ENCODE measurements at places on chromosomes 4 and X.

- DNase-seq = no peak
Observed at GRCh38 chr4:5137927-5138326, 86.6 kb downstream of the STK32B start.

DNA sequence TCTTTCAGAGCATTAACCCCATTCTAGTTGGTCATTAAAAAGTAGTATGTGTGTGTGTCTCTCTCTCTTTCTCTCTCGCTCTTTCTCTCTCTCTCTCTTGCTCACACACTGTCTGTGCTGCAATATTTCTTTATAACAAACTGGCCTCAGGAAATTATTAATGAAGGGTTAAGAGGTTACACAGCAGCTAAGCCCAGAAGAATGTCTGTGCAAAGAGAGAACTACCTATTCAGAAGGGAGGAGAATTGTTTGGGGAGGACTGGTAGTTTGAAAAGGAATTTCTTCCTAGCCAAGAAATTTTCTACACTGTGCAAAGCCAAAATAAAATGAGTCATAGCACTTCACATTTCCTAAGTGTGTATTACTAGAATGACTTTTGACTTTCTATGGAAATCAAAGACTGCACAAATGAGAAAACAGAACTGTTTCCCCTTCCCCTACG, 22.2 kb downstream of the PDGFC start:
- no peak for DNase-seq

DNA sequence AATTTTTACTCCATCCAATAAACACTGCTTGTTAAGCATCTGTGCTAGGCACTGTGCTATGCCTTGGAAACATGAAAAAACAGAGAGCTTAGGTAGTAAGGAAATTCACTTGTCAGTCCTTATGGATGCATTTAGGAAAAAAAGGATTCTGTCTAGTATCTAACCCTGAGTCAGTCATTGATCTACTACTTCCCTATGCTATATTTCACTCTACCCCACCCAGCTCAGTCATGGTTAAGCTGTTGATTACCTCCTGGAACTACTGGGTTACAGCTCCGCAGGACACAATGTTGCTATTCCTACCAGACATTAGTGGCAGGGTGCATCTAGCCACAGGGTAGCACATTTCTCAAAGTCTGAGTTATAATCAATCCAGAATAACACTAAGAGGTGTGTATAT, 2.9 kb upstream of the USP53 start:
- DNase-seq = no peak

GRCh38 chr4:25786497-25787065, 76.2 kb downstream of the SEL1L3 start:
- no peak for DNase-seq

DNA sequence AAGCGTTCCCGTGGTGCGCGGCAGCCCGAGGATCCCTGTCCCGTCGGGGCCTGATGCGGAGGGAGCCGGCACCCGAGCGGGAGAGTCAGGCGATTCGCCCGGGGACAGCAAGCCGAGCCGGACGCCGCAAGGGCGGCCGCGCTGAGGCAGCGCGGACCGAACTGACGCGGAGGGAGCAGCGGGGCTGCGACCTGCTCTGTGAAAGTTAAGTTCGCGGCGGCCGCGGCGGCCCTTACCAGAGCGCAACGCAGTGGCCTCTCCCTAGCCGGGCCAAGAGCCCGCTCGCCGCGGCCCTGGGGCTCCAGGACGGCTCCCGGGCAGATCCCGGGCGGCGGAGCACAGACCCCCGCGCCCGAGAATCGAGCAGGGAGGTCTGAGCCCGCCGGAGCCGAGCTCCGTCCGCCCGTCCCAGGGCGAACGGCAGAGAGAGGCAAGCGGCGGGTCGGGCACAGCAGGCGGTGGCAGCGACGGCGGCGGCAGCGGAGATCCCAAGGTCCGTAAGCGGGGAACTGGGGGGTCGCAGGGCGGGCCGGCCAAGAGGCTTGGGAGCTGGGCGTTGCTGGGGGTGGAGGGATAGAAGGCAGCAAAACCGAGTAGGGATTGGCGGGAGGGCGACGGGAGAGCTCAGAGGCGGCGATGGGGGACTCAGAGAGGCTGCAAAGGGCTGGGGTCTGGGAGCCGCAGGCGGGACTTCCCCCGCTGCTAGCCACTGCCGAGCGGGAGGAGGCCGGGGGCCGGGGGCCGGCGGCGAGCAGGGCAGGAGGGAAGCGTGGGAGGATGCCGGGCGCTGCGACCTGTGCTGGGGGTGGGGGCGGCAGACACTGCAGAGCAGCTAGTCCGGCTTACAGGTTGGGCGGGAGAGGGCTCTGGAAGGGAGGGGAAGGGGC, 1.0 kb downstream of the GPR50 start:
- DNase-seq = no peak

GRCh38 chr4:166252487-166253402, 379.7 kb downstream of the TLL1 start:
- DNase-seq = no peak

GRCh38 chrX:77527233-77528001, 80.2 kb downstream of the FGF16 start:
- DNase-seq = no peak

- DNase-seq = no peak
Observed at GRCh38 chrX:71638409-71638808, 20.1 kb upstream of the CXCR3 start.

DNA sequence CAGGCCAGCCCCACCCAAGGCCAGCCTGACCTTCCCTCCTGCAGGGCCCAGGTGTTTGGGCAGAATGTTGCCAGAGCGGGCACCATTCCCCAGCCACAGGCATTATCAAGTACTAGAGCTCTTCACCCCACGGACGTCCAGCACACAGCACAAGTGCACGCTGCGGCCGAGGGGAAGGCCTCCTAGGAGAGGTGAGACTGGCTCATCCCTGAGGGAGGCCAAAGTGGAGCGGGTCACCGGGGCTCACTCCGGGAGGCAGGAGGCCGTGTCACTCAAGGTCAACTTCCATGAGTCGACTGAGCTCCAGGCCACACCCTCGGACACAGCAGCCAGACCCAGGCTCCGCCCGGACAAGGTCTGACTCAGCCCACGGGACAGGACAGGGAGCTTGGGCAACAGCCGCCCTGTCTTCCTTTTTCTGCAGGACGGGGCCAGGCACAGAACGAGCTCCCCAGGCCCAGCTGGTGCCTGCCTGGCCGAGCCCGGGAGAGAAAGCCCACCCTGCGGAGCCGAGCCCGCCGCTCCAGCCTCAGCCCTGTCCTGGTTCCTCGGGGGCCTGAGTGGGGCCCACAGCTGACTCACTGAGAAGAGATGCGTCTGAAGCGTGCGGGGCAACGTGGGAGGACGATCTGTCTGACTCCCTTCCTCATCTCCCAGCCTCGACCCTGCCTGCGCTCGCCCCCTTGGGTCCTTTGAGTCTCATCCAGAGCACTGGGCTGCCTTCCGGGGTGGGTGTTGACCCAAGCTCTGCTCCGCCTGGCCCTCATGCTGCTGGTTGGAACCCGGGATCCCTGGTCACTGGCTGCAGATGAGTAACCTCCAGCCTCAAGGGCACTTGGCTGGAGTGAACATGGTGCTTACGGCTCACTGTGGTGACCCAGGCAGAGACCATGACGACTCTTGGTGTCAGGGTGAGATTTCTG, 1.6 kb downstream of the SLC49A3 start:
- DNase-seq = no peak

DNA sequence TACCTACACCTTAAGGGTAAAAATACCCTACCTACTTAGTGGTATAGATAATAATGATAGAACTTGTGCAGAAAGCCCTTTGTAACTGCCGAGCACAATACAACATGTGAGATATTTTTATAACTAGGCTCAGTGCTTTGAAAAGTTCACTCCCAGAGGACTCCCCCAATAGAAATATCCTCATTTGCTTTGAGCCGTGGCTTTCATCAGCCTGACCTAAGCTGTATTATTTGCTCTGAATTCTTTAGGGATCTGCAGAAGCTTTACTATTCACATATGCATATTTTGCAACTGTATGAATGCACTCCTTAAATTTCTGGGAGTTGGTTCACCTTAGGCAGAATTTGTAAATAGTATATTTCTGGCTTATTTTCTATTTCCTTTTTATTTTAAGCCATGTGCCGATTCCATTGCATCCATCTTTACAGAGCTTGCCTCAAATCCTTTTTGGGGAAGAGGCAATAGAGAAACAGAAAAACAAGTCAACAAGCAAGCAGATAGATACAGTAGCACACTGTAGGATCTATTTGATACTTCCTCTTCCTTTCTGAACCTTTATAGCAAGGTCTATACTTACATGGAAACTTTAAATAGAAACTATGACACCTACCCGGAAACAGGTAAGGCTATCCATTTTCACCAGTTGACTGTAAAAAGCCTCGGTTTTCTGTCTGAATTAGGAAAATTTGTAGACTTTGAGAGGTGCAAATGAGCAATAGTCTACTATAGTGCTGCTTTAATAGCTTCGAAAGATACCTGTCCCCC, 242.5 kb upstream of the VCX3A start:
- DNase-seq = no peak

DNA sequence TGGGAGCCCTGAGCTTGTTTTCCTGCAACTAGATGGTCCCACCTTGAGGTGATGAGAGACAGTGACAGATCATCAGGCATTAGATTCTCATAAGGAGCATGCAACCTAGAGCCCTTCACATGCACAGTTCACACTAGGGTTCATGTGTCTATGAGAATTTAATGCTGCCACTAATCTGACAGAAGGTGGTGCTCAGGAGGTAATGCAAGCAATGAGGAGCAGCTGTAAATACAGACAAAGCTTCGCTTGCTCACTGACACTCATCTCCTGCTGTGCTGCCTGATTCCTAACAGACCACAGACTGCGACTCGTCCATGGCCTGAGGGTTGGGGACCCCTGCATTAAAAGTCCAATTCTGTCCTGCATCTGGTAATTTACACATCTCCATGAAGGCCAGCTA, 141.6 kb downstream of the KCNIP4 start:
- no peak for DNase-seq

- no peak for DNase-seq
Observed at GRCh38 chr4:37865450-37865849, 25.4 kb upstream of the TBC1D1 start.

GRCh38 chr4:148445071-148445859, 3.1 kb upstream of the NR3C2 start:
- DNase-seq = no peak

GRCh38 chrX:71475785-71476540, 56.9 kb upstream of the OGT start:
- no peak for DNase-seq

DNA sequence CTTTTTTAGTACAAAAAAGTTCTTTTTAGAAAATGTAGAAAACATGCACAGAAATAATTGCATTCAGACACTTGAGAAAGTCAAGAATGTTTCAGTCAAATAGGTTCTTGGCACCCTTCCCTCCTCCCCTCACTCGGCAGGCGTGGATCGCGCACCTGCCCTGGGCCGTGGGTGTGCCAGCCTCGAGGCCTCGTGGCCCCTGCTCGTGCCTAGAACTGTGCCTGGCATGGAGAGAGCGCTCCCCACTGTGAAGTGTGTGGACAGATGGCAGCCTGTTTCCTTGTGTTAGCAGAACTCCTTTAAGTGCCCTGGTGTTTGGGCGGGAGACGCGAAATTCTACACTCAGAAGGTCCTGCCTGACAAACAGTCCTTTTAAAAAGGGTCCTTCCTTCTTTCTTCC, 14.7 kb downstream of the RGS12 start:
- DNase-seq = no peak

GRCh38 chr4:15232366-15233263, 195.2 kb upstream of the C1QTNF7 start:
- no peak for DNase-seq

DNA sequence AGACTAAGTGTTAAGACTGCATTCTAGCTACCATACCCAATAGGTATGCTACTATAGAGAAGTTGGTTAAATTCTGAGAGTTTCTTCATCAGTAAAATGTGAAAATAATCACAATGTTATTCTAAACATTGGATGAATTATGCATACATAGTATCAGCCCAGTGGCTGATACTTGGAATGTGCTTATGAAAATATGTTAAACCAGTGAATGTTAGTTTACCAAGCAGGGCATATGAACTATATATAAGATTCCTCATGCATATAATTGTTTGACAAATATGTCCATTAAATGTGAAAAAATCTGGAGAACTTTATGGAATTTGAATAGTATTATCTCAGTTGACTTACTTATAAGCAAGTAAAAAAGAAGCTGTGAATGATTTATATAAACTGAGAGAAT, 296.1 kb downstream of the IL15 start:
- no peak for DNase-seq

DNA sequence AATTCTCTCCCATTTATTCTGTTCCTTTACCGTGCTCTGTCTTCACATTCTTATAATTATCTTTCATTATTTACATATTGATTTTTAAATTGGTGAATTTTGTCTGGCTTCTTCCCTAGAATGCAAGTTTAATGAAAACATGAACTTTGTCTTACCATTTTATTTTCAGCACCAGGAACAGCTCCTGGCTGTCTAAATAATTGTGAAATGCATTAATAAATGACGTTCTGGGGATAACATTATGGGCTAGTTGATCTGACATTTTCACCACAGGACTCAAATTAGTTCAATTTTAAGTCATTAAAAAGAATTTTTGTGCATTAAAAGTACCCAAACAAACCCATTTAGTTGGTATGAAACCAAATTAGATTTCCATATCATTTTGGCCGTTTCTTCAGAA, 97.5 kb downstream of the KCTD8 start:
- no peak for DNase-seq

- no peak for DNase-seq
Observed at GRCh38 chr4:107094976-107095375, 58.9 kb upstream of the DKK2 start.

GRCh38 chr4:15234856-15235126, 193.0 kb upstream of the C1QTNF7 start:
- no peak for DNase-seq

- no peak for DNase-seq
Observed at GRCh38 chr4:84971319-84971932, 4.9 kb upstream of the WDFY3 start.

DNA sequence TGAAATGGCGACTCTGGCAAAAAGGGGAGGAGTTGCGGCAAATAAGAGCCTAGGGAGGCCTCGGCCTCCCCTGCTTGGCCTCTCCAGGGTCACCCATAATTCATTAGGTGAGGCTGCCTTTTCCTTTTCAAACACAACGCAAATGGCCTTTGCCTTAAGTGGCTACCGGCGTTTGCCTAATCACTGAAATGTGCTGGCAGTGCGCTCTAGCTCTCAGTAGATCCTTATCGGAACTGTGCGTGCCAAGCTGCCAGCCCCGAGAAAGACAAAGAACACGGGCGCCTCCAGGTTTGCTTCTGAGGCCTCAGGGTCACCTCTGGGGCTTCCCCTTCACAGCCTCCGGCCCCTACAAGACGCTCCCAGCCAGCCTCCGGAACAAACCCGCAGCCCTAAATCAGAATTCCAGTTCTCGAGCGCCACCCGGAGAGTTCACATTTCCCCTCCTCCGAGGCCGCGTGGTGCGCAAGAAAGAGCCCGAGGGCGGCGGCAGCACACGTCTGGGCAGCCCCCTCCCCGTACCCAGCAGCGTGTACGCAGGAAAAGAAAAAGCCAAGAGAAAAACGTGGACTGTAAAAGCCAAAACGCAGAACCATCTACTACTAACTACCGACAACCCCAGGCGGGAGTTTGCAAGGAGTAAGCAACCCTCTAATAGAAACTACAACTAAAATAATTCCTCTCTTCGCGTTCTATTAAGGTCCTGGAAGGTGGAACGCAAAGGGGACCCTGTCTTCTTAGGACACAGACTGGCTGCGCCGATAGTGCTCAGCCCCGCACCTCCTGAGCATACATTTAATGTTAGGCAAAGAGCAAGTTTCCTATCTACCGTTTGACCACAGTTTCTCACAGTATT, 76.5 kb upstream of the BCOR start:
- no peak for DNase-seq

GRCh38 chr4:152974468-152975379, 38.6 kb downstream of the FHDC1 start:
- no peak for DNase-seq

GRCh38 chr4:128979934-128980333, 113.4 kb downstream of the SCLT1 start:
- no peak for DNase-seq

GRCh38 chr4:176469546-176469945, 149.8 kb downstream of the SPCS3 start:
- DNase-seq = no peak
